Kidney tubule cell (primary cell): ENCODE measurements at places on chromosomes 3 and 15.
A peak's percentile ranks its signal among the peaks of the same experiment; 100 is the strongest.

DNA sequence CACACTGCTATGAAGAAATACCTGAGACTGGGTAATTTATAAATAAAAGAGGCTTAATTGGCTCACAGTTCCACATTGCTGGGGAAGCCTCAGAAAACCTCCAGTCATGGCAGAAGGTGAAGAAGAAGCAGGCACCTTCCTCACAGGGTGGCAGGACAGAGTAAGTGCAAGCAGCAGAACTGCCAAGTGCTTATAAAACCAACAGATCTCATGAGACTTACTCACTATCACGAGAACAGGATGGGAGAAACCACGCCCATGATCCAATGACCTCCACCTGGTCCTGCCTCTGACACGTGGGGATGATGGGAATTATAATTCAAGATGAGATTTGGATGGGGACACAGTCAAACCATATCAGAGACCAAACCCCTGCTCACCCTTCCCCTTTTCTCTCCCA lies 75.0 kb downstream of the TRIM69 start:
- no peak for DNase-seq

GRCh38 chr15:85621094-85621493 lies 173.6 kb downstream of the KLHL25 start:
- no peak for DNase-seq

- no peak for DNase-seq
Measured at GRCh38 chr3:15602146-15602536, 596 bp downstream of the BTD start.

DNA sequence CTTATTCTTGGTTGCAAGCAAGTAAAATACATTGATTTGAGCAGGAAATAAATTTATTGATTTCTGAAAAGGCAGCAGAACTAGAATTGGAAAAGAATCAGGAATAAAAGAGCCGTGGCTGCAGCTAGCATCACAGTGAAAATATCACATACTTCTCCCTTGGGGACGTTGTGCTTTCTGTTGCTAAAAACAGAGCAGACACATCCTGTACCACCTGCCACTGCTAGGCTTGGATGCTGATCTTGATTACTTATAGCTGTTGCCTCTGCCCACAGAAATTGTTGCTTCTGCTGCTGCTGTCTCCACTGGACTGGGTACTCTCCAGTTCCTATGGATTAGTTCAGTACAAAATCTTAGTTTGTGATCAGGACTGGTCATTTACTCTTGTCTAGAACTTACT lies 283.8 kb downstream of the C3orf38 start:
- DNase-seq = no peak

GRCh38 chr3:172333042-172333377 lies 115.2 kb downstream of the GHSR start:
- DNase-seq = no peak

DNA sequence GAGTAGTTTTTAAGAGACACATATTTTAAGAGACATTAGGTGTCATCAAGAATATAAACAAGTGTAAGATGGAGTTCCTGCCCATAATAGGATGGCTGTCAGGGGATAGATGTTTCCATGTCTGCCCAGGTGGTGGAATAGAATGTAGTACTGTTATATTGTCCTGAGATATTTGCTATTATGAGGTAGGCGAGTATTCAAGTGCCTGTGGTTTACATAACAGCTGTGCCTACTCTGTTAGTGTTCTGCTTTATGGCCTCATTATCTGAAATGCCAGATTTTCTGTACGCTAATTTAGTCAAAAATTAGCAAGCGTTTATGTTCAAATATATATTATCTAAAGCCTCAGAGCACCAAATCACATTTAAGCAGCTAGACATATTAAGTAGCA lies 360.2 kb upstream of the ROPN1 start:
- no peak for DNase-seq

DNA sequence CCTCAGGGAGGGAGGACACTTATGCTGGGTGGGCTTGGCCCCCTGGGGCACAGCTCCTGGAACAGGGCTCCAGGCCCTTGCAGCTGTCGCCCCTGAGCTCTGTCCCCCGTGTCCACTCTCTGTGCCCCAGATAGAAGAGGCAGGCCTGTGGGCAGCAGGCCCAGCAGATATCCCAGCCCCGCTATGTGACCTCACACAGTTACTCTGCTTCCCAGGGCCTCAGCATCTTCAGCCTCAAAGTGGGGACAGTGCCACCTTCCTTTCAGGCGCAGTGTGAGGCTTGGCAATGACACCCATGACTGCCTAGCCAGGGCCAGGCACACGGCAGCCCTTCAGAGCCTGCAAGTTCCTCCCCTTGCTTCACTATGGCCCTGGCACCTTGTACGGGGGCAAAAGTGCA lies 98.4 kb downstream of the IQSEC1 start:
- no peak for DNase-seq

GRCh38 chr3:95886616-95887015 lies 927.8 kb upstream of the EPHA6 start:
- no peak for DNase-seq

DNA sequence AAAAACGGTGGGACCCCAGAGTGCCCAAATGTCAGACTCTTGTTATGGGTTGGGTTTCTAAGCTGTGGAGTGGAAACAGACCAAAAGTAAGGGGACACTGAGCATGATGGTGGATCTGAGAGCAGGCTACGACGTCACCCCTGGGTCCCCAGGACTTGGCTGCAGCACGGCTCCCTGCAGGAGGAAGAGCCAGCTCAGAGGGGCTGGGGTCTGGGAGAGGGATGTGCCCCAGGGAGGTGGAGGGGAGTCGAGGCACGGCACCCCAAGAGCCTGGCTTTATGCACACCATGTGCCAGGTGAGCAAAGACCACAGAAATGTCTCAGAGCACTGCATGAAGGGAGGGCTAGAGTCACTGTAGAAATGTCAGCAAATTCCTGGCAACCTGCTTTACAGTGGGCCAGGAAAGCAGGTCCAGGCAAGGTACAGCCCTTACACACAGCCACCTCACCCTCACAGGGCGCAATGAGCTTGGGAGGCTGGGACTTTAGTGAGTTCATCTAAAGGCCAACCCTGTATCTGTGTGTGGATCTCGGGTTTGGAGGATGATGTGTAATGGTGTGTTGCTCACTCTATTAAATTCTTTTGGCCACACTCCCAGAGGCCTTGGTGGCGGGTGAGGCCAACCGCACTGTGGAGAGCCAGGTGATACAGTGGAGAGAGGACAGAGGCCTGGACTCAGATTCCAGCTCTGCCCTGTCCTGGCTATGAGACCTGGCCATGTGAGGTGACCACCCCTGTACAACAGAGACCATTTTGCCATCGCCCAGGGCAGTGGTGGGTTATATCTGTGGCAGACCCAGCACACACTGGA lies 14.1 kb downstream of the CTSH start:
- DNase-seq = peak; percentile 96

DNA sequence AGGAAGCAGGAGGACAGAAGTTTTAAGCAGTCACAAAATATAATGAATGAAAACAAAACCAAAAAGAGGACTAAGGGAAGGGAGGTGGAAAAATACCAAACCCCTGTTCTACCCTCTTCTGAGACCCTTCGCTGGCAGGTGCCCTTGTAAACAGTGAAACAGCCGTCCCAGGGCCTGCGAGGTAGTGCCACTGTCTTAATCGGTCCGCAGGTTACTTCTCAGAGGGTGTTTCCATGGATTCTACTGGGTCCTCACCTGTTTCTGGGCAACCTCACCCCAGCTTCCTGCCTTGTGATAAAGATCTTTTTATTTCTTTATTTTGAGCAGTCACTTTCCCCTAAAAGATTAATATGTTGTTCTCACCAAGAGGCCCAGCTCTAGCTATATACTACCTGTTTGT lies 65.3 kb downstream of the SLC30A4 start:
- DNase-seq = no peak

GRCh38 chr15:72796515-72797337 lies 13.2 kb upstream of the ADPGK start:
- peak; percentile 66 for DNase-seq

DNA sequence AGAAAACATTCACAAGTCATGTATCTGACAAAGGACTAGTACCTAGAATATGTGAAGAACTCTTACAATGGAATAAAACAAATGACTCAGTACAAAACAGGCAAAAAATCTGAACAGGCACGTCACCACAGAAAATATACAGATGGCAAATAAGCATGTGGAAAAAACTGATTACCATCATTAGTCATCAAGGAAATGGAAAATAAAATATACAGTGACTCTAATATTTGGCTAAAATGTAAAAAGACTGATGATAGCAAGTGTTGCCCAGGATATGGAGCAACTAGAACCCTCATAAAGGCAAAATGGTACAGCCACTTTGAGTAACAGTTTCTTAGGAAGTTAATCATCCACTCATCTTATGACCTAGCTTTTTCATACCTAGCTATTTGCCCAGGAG lies 95.8 kb upstream of the ABHD17C start:
- peak; percentile 50 for DNase-seq

- no peak for DNase-seq
Measured at GRCh38 chr3:119305286-119305685, 11.1 kb downstream of the ARHGAP31 start.

DNA sequence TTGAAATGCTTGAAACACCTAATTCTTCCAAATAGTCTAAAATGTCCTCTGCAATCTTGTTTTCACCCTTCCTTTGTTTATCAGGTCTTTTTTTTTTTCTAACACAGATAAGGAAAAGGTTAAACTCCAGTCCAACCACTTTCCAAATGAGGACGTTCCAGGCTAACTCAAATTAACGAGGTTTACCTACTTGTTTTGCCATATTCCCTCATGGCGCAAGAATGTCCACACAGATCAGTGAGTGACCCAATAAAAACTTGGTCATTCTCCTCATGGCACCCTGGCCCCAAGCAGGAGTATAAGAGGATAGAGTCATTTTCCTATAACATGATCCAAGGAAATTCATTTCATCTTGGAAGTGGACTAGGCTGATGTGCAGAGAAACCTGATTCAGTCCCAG lies 6.6 kb upstream of the LIPC start:
- DNase-seq = no peak
